Neural crest cell (in vitro differentiated cells): ENCODE measurements at places on chromosomes 4 and X. TPM values are rescaled to one million over a fixed set of nuclear protein-coding genes. Genes with fewer than 3 reads are reported as not detected.

- no peaks in the 10 kb centered on the region for H3K36me3 ChIP-seq
- no peak for DNase-seq
- H3K27ac ChIP-seq, result no peak overlapping the region
Measured at GRCh38 chr4:10144479-10144878, 27.9 kb upstream of the WDR1 start.

- peaks cover 3% of the 10 kb centered on the region for H3K27me3 ChIP-seq
- H3K4me3 ChIP-seq, result no peak overlapping the region
- no peaks in the 10 kb centered on the region for H3K4me1 ChIP-seq
Measured at GRCh38 chrX:152020888-152021287, 46.4 kb upstream of the GABRE start.

DNA sequence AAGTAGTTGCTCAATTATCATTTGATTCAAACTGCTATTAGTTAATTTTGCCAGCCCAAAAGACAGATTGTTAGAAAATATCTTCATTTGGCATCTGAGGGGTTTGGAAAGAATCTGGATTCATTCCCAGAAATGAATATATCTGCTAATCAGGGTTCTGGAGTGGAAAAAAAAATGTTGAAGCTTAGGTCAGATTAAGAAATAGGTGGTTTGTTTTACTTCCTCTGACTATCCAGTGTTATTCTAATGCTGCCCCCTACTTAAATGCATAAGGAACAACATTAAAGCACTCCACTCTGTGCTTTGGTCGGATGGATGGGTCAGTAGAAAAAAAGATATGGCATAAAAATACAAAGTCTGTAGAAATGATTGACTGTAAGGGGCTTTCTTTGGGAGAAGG lies 89.0 kb downstream of the LUZP4 start:
- DNase-seq, result no peak
- no peak overlapping the region for H3K27ac ChIP-seq
- no peaks in the 10 kb centered on the region for H3K27me3 ChIP-seq
- no peak overlapping the region for H3K4me3 ChIP-seq

Gene TSPAN7
- 9.1 and 9.7 TPM in 2 replicates for total RNA-seq

DNA sequence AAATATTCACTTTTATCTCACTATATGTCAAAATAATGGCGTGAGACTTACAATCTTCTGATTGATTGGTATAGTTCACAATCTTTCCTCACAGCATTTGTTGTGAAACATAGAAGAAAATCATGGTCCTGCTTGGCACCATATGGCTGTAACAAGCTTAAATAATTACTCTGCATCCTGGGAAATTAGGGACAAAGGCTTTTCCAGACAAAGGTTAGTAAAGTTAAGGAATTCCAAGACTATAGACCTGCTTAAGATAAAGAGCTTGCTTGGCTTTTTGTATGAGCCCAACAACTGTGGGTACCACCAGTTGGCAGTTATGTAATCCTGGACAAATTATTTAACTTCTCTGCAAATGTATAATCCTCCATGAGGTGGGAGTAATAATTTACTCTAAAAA lies 3.4 kb upstream of the PCDH18 start:
- no peak for DNase-seq
- no peak overlapping the region for H3K27ac ChIP-seq
- H3K4me1 ChIP-seq, result peaks cover 17% of the 10 kb centered on the region
- H3K4me3 ChIP-seq, result no peak overlapping the region

Gene SERTM2
- 0.11 TPM in 1 of 2 replicates, not detected in the other for total RNA-seq

GRCh38 chr4:67291644-67292043 lies 253.7 kb downstream of the CENPC start:
- no peak overlapping the region for H3K27ac ChIP-seq
- no peaks in the 10 kb centered on the region for H3K27me3 ChIP-seq
- no peak overlapping the region for H3K4me3 ChIP-seq

DNA sequence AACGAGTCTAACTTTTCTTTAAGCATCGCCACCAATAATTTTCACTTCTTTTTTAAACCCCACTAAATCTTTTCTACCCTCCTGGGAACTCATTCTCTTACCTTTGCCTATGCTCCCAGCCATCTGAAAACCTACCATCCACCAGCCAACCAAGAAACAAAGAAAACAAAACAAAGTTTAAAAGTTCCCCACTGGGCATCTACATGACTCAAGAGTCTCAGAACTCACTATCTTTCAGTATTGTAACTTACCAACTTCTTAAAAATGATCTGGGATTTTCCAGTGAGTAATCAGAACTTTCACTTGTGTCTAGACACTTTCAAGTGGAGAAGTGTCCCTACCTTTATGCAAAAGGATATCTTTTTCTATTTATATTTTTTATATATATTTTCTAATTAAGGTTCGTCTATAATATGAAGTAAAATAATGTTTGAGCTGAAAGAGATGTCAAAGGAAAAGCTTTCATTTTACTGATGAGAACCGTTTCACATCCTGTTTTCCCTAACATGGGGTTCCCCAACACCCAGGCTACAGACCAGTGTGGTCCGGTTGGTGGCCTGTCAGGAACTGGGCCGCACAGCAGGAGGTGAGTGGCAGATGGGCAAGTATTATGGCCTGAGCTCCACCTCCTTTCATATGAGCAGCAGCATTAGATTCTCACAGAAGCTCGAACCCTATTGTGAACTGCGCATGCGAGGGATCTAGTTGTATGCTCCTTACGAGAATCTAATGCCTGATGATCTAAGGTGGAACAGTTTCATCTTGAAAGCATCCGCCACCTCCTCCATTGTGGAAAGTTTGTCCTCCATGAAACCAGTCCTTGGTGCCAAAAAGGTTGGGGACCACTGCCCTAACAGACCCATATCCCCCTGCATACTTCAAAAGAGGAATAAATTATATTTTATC lies 9.8 kb upstream of the TIGD2 start:
- no peak overlapping the region for H3K4me3 ChIP-seq
- peaks cover 16% of the 10 kb centered on the region for H3K27me3 ChIP-seq
- H3K36me3 ChIP-seq, result no peaks in the 10 kb centered on the region
- H3K27ac ChIP-seq, result no peak overlapping the region

Gene TEC
- total RNA-seq, result 0.21 and 0.25 TPM in 2 replicates

- H3K36me3 ChIP-seq, result no peaks in the 10 kb centered on the region
- no peak overlapping the region for H3K27ac ChIP-seq
Measured at GRCh38 chr4:8759987-8760386, 111.7 kb downstream of the HMX1 start.

Gene NHS
- 10.7 TPM in 2 replicates for total RNA-seq

GRCh38 chr4:41069838-41070237 lies 144.5 kb downstream of the APBB2 start:
- H3K4me1 ChIP-seq, result peaks cover 25% of the 10 kb centered on the region
- no peak for DNase-seq
- no peaks in the 10 kb centered on the region for H3K27me3 ChIP-seq
- no peaks in the 10 kb centered on the region for H3K36me3 ChIP-seq
- peak overlapping the region; percentile 8 for H3K27ac ChIP-seq

GRCh38 chr4:102506523-102506922 lies 5.4 kb downstream of the NFKB1 start:
- H3K36me3 ChIP-seq, result no peaks in the 10 kb centered on the region
- H3K27ac ChIP-seq, result no peak overlapping the region
- no peak for DNase-seq
- peaks cover 30% of the 10 kb centered on the region for H3K4me1 ChIP-seq
- peak overlapping the region; percentile 35 for H3K4me3 ChIP-seq

GRCh38 chr4:18109676-18110075 lies 88.1 kb upstream of the LCORL start:
- no peaks in the 10 kb centered on the region for H3K36me3 ChIP-seq
- no peak for DNase-seq
- H3K27ac ChIP-seq, result no peak overlapping the region
- no peaks in the 10 kb centered on the region for H3K4me1 ChIP-seq
- H3K4me3 ChIP-seq, result no peak overlapping the region

- H3K4me1 ChIP-seq, result peaks cover 5% of the 10 kb centered on the region
- no peak overlapping the region for H3K27ac ChIP-seq
- no peaks in the 10 kb centered on the region for H3K36me3 ChIP-seq
- no peaks in the 10 kb centered on the region for H3K27me3 ChIP-seq
Measured at GRCh38 chrX:154495472-154495922, 5.1 kb upstream of the SLC10A3 start.

Gene AMTN
- total RNA-seq, result not detected in 2 replicates

GRCh38 chr4:148054275-148054674 lies 322.4 kb downstream of the ARHGAP10 start:
- H3K27me3 ChIP-seq, result no peaks in the 10 kb centered on the region
- H3K36me3 ChIP-seq, result no peaks in the 10 kb centered on the region
- no peak overlapping the region for H3K27ac ChIP-seq
- no peak overlapping the region for H3K4me3 ChIP-seq
- DNase-seq, result no peak

DNA sequence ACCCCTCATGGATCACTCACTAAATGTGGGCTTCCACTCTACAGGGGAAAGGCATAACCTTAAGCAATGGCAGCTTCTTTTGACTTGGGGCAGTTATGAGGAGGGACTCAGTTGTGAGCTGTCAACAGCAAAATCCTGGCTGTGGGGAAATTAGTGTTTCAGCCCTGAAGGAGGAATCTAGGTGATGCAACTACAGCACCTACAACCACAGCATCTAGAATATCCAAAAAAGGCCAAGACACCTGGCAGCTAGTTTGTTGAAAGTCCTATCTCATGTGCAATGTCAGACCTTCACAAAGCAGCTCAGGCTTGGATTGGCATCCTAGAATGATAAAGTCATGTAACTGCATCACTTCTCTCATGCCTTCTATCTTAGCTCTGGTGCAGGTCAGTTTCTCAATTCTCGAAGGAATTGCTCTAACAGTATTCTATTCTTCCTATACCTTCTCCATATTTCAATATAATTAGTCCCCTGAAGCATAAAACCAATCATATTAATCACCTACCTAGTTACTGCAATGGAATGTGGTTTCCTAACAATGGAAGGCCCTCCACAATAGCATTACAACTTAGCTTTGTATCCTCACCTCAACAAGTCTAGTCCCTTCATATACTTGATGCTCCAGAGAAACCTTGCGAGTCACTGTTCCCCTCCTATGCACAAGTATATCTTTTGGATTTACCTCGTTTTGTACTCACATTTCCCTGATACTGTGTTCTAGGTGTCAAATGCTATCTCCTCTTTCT lies 5.5 kb upstream of the ANTXR2 start:
- no peaks in the 10 kb centered on the region for H3K27me3 ChIP-seq
- H3K27ac ChIP-seq, result no peak overlapping the region
- DNase-seq, result no peak
- no peaks in the 10 kb centered on the region for H3K36me3 ChIP-seq

Gene CDKL5
- total RNA-seq, result 3.7 and 4.0 TPM in 2 replicates

- H3K4me3 ChIP-seq, result no peak overlapping the region
- H3K27me3 ChIP-seq, result no peaks in the 10 kb centered on the region
- no peak for DNase-seq
Measured at GRCh38 chr4:138688408-138689085, 327.0 kb upstream of the NOCT start.

GRCh38 chr4:81421346-81422218 lies 50.1 kb downstream of the RASGEF1B start:
- H3K36me3 ChIP-seq, result no peaks in the 10 kb centered on the region
- no peak for DNase-seq
- no peaks in the 10 kb centered on the region for H3K27me3 ChIP-seq

Gene GAGE2A
- total RNA-seq, result not detected in 2 replicates

- no peak overlapping the region for H3K27ac ChIP-seq
- no peaks in the 10 kb centered on the region for H3K36me3 ChIP-seq
- no peak overlapping the region for H3K4me3 ChIP-seq
- H3K4me1 ChIP-seq, result no peaks in the 10 kb centered on the region
- no peaks in the 10 kb centered on the region for H3K27me3 ChIP-seq
- DNase-seq, result no peak
Measured at GRCh38 chr4:34289489-34289888, 1954.8 kb downstream of the ARAP2 start.

Gene ARMCX1
- 30.0 and 30.6 TPM in 2 replicates for total RNA-seq

Gene AFAP1
- 25.4 and 28.1 TPM in 2 replicates for total RNA-seq
